ENCODE measurements at places on chromosomes 7 and 10.
A peak's percentile ranks its signal among the peaks of the same experiment; 100 is the strongest.

- peak; percentile 99 for DNase-seq
Measured at GRCh38 chr10:132331601-132332432, at the start of gene LRRC27. Gene LRRC27, plus strand, starts transcription at chr10:132332193. Its CDS starts 1,332 bp downstream, at chr10:132333525.

GRCh38 chr7:140463111-140463510, 16.2 kb downstream of the MKRN1 start:
- DNase-seq, result no peak

- no peak for DNase-seq
Measured at GRCh38 chr10:31668326-31668725, 260.3 kb downstream of the ARHGAP12 start.

DNA sequence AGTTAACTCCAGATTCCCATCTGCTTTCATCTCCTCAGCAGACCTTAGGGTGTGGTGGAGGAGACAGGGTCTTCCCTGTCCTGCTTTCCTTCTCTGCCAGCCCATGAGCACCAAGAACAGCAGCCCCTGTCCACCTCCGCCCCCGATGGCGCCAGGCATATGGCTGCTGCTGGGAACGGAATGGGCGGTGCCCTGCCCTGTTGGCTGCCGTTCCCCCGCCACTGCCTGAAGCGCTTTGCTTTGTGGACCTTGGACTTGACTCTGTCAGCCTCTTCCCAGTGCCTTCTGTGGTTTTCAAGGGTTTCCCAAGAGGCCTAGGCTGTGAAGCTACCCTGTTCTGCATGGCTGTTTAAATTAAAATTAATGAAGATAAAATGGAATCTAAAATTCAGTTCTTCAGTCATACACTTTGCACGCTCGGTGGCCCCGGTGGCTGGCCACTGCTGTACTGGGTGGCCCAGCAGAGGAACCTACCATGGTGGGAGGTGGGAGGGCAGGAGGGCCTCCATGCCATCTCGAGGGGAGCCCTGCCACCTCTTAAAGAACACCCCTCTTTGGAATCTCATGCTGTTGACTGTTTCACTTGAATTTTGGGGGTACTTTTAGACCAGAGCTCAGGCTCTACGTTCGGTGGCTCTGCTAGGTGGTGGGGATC, 78.7 kb downstream of the NKX6-2 start:
- no peak for DNase-seq

DNA sequence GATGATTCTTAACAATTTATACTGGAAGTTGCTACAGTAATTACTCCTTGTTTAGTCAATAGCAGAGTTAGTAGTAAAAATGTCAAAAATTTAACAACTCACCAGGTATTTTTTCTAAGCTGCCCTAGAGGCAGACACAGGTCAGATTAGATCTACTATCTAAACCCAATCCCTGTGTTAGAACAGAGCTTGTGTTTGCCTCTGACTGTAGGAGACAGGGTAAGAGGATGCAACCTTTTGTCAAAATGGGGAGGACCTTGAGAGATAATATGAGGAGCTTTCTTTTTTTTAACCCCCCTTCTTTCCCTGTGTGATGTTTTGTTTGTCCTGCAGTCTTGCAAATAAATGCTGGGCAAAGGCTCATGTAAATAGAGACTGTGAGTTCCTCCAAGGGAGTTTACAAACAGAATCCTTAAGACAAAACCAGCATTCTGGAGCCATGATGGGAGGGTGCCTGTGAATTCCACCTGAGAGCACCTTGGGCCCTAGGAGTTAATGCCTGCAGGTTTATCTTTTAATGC, 353.1 kb downstream of the GATA3 start:
- no peak for DNase-seq

GRCh38 chr10:50511492-50512213, 112.1 kb downstream of the SGMS1 start:
- DNase-seq, result no peak

- no peak for DNase-seq
Measured at GRCh38 chr7:27249724-27250556, 7.3 kb downstream of the EVX1 start.

GRCh38 chr10:30134171-30134945, 75.0 kb upstream of the JCAD start:
- no peak for DNase-seq

DNA sequence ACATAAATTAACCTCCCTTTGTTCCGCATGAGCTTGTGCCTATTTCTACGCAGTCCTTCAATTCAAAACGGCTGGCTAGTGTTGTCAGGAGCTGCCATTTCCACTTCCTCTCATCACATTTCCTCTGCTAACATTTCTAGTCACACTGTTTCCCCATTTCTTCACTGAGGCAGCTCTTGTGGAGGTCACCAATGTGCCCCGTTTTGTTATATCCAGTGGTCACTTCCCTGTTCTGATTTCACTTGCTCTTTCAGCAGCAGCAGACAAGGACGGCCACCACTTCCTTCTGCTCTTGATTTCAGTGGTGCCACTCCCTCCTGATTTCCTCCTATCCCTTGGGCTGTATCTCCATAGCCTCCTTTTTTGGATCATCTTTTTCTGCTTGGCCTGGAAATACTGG, 64.8 kb upstream of the SEC61G start:
- DNase-seq, result no peak
